ENCODE measurements at places on chromosomes 1 and 21.

DNA sequence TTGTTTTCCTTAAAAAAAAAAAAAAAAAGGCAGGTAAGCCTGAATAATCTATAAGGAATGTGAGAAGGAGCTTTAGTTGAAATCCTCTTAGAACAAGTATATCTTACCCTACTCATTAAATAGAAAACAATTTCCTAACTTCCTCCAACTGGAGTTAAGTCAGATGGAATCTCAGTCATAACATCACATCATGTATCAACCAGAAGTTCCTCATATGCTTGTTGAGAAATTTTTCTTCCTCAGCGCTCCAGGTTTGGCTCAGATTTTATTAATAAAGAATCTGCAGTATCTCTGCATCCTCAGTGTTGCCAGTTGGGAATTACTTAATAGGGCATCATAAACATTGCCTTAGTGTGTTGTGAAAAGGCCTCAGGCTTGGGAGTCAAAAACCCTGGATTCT lies 37.6 kb downstream of the DUSP10 start:
- no peak for DNase-seq

- no peak for DNase-seq
Measured at GRCh38 chr1:231736464-231736863, 109.9 kb downstream of the DISC1 start.

GRCh38 chr1:109847251-109847650 lies 63.4 kb upstream of the CSF1 start:
- DNase-seq: no peak

DNA sequence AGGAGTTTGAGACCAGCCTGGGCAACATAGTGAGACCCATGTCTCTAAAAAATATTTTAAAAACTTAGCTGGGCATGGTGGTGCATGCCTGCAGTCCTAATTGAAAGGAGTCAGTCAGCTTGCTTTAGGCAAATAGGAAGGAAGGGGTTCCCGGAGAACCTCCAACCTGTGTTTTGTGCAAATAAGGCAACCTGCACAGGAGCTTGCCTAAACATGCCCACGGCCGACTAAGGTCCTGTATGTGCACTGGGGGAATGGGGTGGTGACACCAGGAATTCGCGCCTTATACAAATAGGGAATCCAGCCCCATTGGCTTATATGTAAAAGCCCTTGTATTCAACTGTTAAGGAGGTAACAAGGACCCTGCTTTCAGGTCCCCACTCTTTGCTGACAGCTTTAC lies 429.2 kb upstream of the ZP4 start:
- DNase-seq: no peak

DNA sequence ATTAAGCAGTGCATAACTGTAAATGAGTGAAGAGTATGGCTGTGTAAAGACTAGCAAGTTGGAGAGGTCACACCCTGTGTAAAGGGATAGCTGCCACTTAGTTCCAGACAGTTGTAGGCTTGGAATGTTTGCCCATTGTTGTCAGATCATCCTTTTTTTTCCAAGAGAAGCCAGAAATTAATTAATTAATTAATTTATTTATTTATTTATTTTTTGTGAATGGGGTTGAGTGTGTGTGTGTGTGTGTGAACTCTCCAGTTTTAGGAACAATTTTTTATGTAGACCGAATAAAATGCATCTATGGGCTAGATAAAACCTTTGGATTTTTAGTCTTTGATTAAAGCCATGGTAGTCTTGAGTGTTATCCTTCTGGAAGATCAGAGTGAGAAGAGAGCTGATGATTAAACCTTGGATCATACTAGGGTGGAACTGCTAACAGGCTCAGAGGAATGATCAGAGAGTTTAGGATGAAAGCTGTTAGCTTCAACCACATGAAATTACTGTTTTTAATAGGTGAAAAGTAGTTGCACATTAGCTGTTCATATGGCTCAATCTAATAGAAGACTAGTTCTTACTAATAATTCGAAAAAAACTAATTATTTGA lies 58.4 kb downstream of the OSBPL9 start:
- DNase-seq: no peak

DNA sequence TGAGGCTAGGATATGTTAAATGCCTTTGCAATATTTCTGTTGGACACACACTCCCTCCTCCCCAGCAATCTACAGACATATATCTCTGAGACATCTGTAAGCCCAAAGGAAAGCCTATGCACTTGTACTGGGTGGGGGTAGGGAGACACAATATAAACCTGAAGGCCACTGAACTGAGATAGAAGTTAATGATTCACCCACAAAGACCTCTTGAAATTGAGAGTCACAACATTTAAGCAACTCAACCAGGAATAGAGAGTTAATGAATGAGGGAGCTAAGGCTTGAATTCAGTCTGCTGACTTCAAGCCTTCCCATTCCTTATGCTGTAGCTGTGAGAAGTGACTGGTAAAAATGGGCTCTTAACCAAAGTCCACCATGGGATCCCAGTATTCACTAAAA lies 5.0 kb downstream of the OR10J1 start:
- no peak for DNase-seq

DNA sequence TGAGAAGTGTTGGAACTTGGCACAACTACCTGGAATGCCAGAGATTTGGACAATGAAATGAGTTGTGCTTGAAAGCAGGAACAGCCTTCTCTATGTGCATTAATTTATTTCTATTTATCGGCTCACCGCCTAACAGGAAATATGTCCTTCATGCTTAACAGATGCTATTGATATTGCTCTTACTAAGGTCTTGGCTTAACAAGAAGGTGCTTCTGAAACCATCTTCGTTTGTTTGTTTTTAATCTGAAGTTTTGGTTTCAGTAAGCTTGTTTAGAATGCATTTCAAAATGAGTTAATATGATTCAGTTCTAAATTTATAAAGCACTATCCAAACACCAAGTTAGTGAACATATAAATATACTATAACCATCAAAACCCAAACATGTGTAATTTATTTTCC lies 898.3 kb upstream of the B3GALT2 start:
- no peak for DNase-seq

DNA sequence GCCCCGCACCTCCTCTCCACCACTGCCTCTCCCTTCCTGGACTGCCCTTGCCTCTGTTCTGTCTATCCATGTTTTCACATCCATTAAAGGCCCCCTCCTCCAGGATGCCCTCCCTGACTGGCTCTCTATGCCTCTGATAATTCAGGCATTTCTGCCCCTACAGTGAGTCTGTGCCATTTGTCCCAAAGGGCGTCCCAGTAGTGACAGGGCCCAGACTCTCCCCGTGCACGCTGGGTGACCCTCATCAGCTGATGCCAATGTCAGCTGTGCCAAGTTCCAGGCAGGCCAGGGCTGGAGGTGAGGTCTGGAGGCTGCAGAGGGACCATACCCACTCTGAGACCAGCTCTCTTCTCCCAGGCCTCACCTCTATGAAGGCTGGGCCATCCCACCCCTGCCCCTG lies 3.2 kb upstream of the PLEKHG5 start:
- DNase-seq: no peak

- DNase-seq: no peak
Measured at GRCh38 chr1:41649396-41650027, 165.0 kb upstream of the EDN2 start.

Measured in stimulated activated CD4-positive, alpha-beta T cell treated with anti-CD3 and anti-CD28 coated beads, TNF-alpha, amount 100 ng/mL, for 1 hour (primary cell).